Heart left ventricle (tissue), 16 donors: ENCODE measurements at places on chromosomes 16 and 17. TPM values are rescaled to one million over a fixed set of nuclear protein-coding genes. Genes with fewer than 3 reads are reported as not detected.
A peak's percentile ranks its signal among the peaks of the same experiment; 100 is the strongest.

OSGIN1 gene
- 7.0 TPM for total RNA-seq

LGALS9B gene
- not detected for total RNA-seq

DNA sequence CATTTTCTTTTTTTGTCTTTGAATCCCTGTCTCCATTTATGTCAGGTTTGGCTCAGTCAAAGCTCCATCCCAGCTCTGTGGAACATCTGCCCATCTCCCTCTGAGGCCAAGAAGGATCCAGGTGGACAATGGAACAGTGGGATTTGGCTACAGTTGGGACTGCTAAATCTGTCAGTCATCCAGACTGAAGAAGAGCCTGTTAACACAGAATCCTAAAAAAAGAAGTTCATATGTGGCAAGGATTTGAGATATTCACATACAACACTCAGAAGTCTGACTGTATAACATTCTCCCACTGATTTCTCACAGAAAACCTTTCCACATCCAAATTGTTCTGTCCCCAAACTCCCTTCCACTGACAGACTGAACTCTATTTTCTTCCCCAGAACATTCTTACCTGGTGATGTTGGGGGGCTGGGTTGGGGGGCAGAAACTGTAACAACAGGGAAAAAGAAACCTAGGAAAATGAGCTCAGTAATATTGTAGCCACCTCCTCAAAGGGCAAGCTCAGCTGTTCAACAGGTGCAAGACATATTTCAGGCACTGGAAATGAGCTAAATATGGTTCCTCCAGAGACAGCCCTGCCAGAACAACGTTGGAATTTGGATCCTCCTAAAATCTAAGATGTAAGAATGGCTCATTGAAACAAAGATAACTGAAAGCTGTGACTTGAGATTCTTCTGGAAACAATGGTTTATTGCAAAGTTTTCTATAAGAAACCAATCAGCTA is 301.5 kb upstream of the CDH5 start:
- DNase-seq = no peak

HSD17B1 gene
- 0.82 TPM for total RNA-seq

DNA sequence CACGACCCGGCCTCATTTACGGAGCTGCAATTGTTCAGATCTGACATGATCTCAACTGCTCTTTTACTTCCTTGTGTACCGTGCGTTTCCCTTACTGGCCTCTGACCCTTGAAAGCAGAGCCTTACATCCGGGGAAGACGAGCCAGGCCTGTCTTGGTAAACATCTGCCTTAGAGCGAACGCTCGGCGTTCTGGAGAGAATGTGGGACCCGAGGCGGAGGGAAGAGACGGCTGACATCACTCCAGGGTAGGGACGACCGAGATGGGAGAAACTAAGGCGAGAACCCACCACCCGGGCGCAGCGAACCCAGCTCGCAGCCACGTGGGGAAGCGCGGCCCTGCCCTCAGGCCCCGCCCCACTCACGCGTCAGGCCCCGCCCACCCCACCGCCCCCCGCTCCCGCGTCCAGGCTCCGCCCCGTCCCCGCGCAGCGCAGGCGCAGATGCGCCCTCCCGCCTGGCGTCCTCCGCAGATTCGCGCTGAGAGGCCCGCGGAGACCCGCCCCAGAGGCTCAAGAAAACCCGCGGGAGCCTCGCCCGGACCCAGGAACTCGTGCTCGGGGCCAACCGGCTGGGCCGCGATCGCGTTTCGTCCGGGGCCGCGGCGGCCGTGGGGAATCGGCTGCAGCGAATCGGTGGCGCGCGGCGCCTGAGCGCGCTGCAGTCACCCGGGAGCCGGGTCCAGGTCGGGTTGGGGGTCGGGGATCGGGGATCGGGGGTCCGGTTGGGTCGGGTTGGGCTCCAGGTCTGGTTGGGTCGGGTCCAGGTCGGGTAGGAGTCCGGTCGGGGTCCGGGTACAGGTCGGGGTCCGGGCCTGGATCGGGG is at the start of gene TELO2:
TELO2 (plus strand) TSS at position 438 of the 823 bp plus-strand sequence. CDS start 922 bp downstream, outside the sequence.
- DNase-seq = peak; percentile 80

DNA sequence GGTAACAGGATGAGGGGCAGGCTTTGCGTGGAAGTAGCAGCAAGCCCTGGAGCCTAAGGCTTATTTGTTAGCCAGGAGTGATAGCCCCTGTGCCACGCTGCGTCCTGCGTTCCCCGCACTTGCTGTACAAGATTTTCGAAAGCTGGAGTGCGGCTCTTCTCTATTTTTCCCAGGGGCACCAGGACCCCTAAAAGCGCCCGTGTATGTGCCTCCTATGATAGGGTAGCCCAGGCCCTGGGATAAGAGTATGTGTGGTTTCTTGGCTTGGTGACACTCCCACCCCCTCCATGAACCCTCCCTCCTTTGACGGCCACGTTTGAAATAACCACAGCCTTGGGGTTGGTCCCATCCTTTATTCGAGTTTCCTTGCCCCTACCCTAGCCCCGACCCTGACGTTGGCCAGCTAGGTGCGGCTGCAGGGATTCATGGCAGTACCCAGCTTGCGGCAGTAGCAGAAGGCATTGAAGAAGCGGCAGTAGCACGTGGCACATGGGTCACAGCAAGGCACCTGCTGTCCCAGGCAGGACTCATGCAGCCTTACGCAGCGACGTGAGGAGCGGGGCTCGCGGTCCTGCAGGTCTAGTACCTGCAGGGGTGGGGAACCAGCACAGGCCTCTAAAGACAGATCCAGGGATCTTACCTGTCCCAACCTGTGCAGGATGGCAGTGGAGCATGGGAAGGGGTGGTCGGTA is 968 bp downstream of the AGRP start:
- DNase-seq = no peak

EXOC3L1 gene
- 6.8 TPM for total RNA-seq

DNA sequence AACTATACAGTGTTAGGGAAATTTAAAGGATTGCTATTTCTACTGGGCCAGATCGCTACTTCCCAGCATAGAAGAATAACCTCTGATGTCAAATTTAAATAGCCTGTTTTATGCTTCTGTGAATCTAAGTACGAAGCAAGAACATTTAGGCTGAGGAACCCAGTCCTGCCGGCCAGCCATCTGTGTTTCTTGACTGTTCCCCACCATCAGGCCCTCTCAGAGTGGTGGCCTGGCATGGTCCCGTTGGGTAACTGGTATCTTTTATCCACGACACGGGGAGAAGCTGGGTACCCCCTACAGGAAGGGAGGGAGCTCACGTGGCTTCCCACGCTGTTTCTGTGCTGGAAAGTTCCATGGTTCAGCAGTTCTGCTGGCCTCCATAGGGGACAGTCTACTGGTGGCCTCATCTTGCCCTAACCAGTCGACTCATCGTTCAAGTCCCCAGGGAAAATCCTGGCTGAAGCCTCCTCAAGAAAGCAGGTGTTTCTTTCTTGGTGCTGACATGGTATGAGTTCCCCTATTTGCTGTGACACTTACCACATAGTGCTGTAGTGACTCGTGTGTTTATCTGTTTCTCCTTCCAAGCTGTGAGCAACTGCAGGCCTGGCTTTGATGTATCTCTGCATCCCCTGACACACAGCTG is 201.7 kb upstream of the NLRP1 start:
- DNase-seq = no peak
